ENCODE measurements at places on chromosomes 1 and 21. TPM values are rescaled to one million over a fixed set of nuclear protein-coding genes. Genes with fewer than 3 reads are reported as not detected.

The HSD3B2 gene
- total RNA-seq: 0.32 TPM

GRCh38 chr1:106964495-106964894 lies 92.0 kb upstream of the PRMT6 start:
- no peaks in the 10 kb centered on the region for H3K36me3 ChIP-seq
- no peak overlapping the region for H3K4me3 ChIP-seq
- peaks cover 1% of the 10 kb centered on the region for H3K27me3 ChIP-seq
- no peak for DNase-seq

DNA sequence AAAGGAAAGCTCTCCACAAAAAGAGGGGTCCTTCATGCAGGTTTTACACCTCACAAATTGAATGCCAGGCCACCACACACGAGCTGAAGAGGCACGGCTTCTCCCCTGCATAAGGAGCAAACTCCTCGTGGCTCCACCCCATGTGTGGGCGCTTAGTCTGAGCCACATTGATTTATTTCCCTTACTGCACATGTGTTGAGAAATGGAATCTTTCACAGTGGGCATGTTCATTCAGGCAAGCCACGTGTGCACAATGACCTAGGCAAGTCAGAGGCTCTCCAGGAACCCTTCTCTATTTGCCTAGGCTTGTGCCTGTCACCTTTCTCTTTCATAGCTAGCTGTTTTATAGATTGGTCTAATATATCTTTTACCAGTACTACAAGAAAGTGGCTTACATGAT lies 120.5 kb downstream of the LTN1 start:
- no peak for DNase-seq
- no peaks in the 10 kb centered on the region for H3K27me3 ChIP-seq
- no peaks in the 10 kb centered on the region for H3K4me1 ChIP-seq

GRCh38 chr21:18744840-18745239 lies 341.3 kb upstream of the TMPRSS15 start:
- no peak for DNase-seq
- H3K27ac ChIP-seq: peak overlapping the region; percentile 16
- no peak overlapping the region for H3K4me3 ChIP-seq
- H3K36me3 ChIP-seq: no peaks in the 10 kb centered on the region

DNA sequence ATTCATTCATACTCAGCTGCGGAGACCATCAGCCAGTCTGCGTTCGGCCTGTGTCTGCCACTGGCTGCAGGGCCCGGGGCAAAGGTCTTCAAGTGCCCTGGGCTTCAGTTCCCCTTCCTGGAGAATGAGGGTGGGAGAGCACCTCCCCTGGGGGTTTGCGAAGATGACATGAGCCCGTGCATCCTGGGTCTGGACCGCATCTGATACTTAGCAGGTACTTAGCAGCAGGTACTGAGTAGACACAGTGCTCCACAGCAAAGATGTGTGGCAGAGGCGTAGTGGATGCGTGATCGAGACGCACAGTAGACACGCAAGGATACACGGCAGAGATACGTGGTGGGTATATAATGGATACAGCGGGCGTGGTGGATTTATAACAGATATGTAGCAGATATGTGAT lies 51.3 kb downstream of the PRKCZ start:
- H3K4me3 ChIP-seq: no peak overlapping the region
- no peak for DNase-seq
- no peaks in the 10 kb centered on the region for H3K27me3 ChIP-seq
- H3K4me1 ChIP-seq: peaks cover 8% of the 10 kb centered on the region
- peaks cover 20% of the 10 kb centered on the region for H3K36me3 ChIP-seq
- no peak overlapping the region for H3K27ac ChIP-seq

DNA sequence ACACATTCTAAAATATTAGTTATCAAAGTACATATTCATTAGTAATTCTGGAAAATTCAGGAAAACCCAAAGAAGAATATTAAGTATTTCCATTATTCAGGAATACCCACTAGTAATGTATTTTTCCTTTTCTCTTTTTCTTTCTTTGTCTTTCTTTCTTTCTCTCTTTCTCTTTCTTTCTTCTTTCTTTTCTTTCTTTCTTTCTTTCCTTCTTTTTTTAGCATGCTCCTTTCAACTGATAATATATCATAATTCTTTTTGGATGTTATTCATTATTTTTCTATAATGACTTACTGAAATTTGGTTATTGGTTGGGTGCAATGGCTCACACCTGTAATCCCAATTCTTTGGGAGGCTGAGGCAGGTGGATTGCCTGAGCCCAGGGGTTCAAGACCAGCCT lies 175.6 kb upstream of the RAB4A start:
- no peak overlapping the region for H3K4me3 ChIP-seq
- H3K36me3 ChIP-seq: no peaks in the 10 kb centered on the region
- H3K27me3 ChIP-seq: no peaks in the 10 kb centered on the region
- peaks cover 51% of the 10 kb centered on the region for H3K4me1 ChIP-seq
- H3K27ac ChIP-seq: peak overlapping the region; percentile 98

Data from mesothelial cell of epicardium (in vitro differentiated cells).